ENCODE measurements at places on chromosomes 5 and 9. TPM values are rescaled to one million over a fixed set of nuclear protein-coding genes. Genes with fewer than 3 reads are reported as not detected.

DNA sequence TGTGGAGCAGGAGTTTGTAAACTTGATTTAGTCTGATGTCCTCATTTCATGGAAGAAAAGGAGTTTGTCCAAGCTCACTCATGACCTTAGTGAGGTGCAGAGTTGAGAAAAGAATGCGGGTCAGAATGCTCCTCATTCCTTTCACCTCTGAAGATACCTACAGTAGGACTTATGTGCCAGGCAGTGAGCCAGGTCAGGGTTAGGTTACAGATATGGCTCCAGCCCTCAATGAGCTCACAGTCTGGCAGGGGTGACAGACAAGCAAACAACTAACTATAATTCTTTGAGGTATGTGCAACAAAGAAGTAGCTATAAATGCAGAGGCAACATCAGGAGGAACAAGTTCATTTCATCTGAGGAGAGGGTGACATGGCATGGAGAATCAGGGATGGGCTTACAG, 102.5 kb downstream of the SPATA31D1 start:
- DNase-seq, result no peak

DNA sequence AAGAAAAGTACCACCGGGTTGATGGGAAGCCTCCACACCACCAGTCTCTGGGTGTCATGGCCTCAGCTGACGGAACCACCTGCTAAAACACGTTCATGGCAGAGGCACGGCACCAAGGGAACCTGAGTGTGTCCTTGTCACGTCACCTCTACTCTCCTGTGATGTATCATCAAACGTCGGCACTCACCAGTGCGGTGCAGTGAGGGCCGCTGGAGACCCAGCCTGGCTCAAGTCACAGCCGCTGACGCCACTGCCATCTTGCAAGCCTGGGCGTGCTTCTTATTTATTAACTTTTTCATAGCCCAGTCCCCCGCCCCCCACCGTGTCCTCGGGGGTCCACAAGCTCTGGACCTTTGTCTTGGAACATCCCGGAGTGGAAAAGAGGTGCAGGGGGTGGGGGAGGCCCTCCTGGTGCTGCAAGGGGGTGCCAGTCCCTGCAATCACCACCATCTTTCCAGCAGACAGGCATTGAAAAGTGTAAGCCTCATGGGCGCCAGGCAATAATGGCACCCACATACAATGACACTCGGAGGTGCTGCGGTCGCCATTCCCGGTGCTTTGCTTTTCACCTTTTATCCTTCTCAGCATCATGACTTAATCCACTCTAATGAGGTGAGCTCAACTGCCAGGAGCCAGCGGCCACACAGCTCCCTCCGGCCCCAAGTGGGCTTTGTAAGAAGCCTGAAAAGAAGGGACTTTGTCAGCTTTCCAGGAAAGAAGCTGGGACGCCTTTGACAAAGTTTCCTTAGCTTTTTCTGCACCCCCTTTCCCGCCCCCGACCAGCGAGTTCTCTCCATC, 202.3 kb upstream of the IRX1 start:
- DNase-seq, result no peak

DNA sequence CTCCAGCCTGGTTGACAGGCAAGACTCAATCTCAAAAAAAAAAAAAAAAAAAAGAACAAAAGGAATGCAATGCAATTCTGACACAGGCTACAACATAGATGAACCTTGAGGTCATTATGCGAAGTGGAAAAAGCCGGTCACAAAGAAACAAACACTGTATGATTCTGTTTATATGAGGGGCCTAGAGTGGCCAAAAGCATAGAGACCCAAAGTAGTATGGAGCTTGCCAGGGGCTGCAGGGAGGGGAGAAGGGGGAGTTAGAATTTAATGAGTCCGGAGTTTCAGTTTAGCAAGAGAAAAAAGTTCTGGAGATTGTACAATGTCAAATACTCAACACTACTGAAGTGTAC, 33.2 kb upstream of the ASS1 start:
- DNase-seq, result no peak

Gene SAXO1
- not detected for total RNA-seq

DNA sequence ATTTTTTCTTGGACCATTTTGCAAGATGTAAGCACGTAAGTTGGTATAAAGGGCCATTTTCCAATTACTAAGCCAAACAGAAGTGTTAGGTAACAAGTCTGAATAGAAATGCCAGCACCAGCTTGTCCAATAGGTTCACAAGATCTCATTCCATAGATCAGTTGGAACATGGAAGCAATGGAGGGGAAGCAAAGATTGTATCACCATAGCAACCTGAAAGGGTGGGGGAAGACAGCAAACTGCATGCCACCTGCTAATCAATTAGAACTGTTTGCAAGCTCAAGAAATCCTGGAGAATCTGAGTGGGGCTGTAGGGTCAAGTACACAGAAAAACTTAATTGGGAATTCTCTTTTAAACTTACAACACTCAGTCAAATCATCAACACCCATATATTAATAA, 264.9 kb upstream of the EFNA5 start:
- DNase-seq, result no peak

DNA sequence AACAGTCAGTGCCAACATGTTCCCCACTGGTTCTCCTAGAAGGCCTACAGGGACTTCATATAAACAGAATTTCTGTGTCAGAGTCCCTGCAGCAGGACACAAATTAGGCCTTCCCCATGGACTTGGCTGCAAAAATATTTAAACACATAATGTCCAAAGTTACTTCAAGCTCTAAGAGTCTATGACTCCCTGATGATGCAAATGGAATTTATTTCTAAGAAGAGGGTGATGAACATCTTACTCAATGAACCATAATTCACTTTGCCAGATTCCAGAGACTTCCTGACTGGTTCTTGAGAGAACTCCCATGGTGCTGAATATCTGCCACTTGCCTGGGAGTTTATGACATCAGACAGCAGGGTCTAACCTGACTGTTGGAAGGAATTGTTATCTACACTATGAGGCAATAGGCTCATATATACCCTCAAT, 32.7 kb upstream of the ADRA1B start:
- DNase-seq, result no peak

DNA sequence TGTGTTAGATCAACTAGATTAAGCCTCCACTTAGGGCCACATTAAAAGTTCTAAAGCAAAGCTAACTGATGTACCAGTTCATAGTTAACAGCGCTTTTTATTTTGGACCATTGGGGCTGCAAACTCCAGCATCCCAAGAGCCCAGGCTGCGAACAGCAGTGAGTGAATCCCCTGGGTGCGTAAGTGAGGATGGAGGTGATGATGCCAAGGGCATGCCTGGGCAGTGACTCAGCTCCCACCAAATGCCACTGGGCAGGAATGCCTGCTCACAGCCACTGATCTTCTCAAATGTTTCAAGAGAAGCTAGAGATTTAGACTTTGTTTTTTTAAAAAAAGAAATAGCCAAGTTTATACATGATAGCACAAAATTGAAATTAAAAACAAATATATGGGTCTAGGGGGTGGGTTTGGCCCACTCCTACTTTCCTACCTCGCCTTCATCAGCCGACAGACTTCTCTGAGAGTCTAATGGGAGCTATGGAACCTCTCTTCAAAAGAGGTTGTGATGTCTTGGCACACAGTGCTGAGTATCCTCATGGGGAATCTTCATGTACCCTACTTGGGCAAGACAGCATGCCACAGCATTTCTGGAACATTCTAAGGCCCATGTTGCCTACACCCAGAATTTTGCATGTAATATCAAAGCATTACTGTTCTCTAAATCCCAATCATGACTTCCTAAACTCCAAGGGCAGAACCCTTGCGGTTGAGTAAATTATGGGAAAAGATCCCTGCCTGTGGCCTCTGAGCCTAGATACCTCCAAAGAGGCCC, 398.1 kb downstream of the EBF1 start:
- no peak for DNase-seq

- DNase-seq, result no peak
These were observed 148.5 kb downstream of the KIAA0825 start for GRCh38 chr5:94469894-94470329.

Gene MEIKIN
- not detected for total RNA-seq

DNA sequence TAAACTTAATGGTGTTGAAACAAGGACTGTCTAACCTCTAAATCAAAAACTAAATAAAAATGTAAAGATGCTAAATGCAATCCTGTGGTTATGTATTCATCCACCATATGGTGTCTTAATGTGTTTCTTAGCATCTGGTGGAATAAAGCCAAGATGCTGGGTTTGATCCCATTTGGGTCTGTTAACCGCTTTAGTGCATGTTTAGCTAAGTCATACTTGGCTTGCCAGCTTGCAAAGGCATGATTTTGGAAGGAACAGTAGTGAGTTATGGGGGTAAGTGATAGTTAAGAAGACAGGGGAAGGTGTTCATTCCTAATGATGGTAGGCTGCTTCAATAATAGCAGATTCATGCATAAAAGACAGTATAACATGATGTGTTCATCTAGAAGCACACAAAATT, 139.0 kb upstream of the SLC27A6 start:
- no peak for DNase-seq

DNA sequence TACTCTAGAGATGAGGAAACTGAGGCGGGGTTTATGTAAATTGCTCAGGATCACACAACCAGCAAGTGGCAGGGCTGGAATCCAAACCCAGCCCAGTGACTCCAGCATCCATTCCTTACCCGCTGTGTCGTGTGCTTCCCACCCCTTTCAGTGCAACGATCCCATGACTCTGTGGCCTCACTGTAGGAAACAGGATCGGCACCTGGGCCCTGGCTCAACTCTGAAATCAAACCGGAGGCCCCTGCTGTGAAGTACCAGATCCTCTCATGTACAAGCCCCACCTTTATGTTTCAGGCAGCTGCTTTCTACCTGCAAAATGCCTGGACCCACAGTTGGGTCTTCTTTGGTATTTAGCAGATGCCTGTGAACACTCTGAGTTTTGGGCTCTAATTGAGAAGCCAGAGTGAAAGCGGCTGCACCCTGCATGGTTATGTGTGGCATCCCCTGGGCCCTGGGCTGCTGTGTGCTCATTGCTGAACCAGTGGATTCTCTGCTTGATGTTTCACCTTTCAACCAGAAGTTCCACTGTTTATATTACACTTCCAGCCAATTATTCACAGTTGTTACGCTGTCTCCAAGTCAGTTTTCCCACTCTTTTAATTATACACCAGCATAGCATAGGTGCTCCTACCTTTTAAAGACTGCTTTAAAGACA, 36.7 kb downstream of the ABLIM3 start:
- no peak for DNase-seq

DNA sequence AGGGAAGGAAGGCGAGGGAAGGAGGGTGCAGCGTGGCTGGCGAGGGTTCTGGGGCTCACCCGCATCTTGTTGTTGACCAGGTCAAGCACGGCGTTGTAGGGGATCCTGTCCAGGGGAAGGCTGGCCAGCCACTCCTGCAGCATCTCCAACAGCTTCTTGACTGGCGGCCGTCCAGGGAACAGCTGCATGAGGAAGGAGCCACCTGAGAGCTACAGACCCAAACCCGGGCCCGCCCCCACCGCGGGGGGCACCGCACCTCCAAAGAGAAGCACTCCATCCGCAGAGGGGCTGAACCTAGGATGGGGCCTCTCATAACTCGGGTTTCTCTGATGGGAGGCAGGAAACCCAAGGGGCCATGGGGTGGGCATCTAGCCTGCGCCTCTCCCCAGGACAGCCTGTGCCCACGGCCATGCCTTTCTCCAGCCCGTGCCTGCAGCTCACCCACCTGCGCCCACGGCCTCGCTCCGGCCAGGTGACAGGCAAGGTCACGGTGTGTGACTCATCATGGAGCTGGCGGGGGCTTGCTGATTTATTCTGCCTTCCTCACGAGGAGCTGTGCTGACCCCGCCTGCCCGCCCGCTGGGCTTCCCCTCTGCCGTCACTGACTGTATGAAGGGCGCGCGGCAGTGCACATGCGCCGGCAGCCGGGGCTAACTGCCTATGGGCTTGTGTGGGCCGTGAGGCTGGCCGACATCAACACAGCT, 11.8 kb upstream of the LHX3 start:
- DNase-seq, result no peak

DNA sequence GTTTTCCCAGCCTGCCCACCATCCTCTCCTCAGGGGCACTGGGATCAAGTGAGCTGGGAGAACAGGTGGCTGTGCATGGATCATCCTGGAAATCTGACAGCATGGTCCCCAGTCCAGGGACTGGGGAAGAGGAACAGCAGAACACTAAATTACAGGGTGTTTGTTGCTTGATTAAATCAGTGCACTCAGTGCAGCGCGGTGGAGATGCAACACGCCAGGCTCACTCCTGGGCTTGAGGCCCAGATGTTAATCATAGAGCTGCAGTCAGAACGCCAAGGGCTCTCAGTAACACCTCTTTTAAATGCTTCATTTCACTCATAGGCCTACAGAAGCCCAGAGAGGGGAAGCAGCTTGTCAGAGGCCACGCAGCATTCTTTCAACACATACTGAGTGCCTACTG, 14.2 kb upstream of the LARP1 start:
- no peak for DNase-seq

DNA sequence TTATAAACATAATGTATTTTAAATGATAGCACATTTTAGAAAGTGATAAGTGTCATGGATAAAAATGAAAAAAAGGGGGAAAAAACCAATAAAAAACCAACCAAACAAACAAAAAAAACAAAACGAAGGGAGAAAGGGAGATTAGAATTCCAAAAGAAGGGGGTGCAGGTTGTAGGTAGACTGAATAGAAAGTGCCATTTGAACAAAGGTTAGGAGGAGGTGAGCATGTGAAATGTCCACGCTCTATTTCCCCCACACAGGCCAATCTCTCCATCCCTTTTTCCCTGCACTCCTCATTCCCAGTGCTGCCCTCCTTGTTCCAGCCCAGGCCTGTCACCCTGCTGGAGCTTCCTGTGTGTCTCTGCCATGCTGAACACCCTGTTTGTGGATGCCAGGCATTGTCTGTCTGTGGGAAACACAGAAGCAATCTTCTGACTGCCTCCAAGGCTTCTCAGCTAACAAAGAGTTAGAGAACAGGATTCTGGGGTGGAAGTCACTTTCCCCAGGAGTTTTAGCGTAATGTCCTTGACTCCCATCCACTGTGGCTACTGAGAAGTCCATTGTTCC, 138.8 kb downstream of the ADAMTS16 start:
- no peak for DNase-seq

- DNase-seq, result no peak
These were observed 73.1 kb downstream of the RPS23 start for GRCh38 chr5:82205005-82205404.

DNA sequence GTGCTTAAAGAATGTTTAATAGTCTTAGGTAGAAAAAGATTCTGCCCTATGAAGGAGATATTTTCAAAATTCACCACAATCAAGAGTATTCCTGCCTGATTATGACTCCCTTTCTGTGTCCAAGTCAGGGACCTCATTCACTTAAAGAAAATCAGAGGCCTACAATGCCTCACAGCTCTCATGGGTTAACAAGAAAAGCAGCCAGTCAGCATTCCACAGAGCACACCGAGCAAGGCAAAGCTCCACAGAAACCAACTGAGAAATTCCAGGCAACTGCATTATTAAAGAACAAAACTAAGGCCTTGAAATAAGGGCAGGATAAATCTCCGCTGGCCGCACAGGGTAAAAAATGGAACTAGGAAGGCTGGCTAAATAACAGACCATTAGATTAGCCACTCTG, 161.1 kb downstream of the TARS1 start:
- DNase-seq, result no peak
